ENCODE measurements at places on chromosomes 13 and 19.

DNA sequence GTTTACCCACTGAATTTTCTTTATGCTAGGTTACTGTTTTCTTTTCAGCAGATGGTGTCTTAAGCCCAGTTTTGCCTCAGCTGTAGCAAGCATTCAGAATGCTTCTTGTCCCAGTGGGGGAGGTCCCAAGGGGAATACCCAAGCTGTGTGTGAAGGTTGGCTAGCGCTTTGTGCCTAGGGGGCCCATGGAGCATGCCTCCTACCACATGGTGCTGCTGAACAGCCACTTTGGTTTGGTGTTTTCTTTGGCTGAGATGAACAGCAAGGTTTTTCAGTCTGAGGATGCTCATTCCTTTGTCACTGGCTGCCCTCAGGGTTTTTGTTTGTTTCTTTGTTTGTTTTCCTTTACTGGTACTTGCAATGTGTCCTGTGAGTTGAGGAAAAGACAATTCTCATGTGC, 99.0 kb downstream of the PCDH20 start:
- no peak for DNase-seq

DNA sequence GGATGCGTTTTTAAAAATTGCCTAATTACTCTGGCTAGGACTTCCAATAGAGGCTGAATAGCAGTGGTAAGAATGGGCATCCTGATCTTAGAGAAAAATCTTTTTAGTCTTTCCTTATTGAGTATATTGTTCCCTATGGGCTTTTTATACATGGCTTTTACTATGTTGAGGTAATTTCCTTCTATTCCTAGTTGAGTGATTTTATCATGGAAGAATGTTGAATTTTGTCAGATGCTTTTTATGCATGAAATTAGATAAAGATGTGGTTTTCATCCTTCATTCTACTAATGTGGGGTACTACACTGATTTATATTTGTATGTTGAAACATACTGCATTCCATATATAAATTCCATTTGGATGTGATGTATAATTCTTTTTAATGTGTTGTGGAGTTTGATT, 2673.8 kb downstream of the PCDH9 start:
- no peak for DNase-seq

DNA sequence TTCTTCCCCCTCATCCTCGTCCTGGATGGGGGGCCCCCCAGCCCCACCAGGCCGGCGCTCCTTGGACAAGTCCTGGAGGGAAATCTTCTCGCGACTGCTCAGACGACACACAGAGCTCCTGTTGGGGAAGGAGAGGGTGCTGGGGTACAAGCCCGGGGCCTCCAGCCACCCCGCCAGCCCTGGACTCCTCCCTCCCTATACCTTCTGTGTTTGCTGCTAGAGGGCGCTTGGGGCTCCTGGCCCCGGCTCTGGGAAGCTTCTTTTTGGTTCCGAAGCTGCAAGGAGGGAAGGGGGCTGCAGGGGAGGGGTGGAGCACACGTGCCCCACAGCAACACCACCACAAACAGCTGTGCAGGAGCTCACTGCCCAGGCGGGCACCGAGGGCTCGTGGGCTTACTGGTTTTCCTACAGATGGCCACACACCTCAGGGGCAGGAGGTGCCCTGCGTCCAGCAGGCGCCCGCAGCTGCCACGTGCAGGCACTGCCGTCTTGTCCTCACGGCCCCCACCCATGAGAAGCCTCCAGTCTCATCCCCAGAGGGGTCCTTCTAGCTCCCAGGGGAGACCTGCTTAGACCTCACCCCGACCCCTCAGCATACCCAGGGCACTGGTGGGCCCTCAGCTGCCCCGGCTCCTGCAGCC, 20.5 kb downstream of the EPS8L1 start:
- DNase-seq, result no peak

DNA sequence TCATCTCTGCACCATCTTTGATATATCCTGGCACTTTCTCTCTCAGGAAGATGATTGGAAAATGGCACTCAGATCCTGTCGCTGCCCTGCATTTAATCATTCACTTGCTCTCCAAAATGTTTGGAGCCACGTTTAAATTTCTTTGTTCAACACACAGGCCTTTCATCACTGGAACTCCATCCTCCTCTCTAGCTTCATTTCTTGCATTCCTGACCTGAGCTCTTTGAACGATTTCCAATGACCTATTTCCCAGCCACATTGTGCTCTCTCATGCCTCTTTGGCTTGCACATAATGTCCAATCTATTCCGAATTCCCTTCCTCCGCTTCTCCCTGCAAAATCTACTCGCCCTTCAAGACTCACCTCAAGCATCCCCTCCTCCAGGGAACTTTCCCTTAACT, 287.4 kb upstream of the NBEA start:
- no peak for DNase-seq

GRCh38 chr13:27921961-27922882, 2.4 kb downstream of the PDX1 start:
- DNase-seq, result no peak

DNA sequence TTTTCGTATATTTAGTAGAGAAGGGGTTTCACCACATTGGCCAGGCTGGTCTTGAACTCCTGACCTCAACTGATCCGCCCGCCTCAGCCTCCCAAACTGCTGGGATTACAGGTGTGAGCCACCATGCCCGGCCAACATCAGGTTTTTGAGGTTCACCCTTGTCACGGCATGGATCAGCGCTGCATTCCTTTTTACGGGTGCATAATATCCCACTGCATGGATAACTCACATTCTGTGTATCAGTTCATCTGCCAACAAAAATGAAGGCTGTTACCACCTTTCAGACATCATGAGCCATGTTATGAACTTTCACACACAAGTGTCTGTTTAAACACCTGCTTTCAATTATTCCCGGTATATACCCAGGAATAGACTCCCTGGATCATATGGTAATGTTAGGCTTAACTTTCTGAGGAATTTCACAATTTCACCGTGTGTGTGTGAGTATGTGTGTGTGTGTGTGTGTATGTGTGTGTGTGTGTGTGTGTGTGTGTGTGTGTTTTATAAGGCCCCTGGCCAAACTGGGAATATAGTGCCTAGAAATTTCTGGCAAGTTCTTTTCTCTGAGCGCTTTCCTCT, 52.2 kb downstream of the AP1M1 start:
- no peak for DNase-seq

GRCh38 chr13:99018418-99019180, 40.7 kb upstream of the DOCK9 start:
- DNase-seq, result no peak

- no peak for DNase-seq
These were observed 1.0 kb upstream of the CREB3L3 start for GRCh38 chr19:4152241-4152998.

DNA sequence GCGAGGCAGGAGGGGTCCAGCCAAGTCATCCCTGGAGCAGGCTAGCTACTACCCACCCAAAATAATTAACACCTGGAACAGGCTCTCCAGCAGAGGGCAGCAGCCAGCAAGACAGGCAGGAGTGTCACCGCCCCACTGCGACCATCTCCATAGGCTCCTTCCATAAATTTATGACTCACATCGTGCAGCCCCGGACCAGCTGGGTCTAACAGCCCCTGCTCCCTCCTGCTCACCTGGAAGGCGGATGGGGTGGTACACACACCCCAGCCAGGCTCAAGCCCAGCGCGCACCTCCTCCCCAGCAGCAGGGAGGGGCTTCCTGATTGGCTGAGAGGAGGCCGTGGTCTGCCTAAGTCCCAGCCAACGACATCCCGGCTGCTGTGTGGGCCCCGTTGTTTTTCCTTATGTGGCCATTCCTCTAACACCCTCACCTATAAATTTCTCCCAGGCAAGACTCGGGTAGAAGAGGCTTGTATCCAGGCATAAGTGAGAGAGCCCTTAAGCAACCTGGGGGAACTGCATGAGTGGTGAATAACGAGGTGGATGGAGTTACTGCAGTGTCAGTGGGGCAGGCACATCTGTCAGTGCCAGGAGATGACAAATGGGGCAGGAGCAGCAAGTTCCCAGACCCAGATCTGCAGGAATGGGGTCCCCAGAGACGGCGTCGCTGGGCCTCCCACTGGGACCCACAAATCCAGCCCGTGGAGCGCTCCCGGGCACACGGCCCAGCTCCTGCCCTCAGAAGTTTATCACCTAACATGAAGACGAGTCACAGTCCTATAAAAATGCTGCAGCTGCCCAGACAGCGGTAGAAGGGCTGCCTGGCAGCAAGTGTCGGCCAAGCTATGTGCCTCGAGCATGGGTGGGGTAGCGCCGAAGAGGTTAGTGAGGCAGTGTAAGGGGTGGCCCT, 43.1 kb downstream of the CEBPG start:
- no peak for DNase-seq

- DNase-seq, result no peak
These were observed 403.3 kb downstream of the COG6 start for GRCh38 chr13:40058757-40059236.

DNA sequence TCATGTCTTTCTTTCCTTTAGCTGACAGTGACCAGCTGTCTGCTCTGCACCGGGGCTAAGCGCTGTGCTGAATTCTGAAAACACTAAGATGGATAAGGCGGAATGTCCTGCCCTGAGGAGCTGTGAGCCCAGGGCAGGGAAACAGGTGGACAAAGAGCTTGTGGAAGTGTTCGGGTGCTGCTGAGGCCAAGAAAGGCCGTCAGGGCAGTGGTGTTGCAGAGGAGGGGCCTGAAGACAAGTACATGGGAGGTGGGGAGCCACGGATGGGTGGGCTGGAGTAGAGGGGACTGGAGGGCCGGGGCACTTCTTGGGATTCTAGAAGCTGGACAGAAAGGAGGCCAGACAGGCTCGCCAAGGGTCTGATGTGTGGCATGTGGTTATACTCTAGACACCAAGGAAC, 66.2 kb upstream of the GPR183 start:
- no peak for DNase-seq

DNA sequence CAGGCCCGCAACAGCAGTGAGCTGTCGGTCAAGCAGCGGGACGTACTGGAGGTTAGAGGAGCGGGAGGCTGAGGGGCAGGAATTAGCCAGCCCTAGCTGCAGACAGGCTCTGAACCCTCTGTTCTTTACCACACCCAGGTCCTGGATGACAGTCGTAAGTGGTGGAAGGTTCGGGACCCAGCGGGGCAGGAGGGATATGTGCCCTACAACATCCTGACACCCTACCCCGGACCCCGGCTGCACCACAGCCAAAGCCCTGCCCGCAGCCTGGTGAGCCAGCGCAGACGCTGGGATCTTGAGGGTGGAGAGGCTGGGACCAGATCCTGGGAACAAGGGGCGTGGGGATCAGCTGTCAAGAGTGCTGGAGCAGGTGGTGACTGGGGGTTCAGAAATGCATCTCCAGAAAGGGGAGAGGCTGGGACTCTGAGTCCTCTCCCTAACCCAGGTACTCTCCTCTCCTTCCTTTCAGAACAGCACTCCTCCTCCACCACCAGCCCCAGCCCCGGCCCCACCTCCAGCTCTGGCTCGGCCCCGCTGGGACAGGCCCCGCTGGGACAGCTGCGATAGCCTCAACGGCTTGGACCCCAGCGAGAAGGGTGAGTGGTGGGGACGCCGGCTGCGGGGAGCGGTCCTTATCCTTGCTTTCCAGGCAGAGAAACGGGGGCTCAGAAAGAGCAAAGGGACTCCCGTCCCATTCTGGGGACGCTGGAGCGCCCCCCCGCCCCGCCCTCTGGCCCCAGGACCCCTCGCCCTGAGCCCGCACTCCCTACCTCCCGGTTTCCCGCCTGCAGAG, 10.4 kb downstream of the EPS8L1 start:
- DNase-seq, result peak; percentile 74

- DNase-seq, result no peak
These were observed 145.8 kb upstream of the SOX1 start for GRCh38 chr13:111920932-111921705.

GRCh38 chr19:2424686-2425621, 2.4 kb downstream of the TIMM13 start:
- no peak for DNase-seq

- no peak for DNase-seq
These were observed 60.1 kb downstream of the HSPH1 start for GRCh38 chr13:31101472-31102170.

- DNase-seq, result no peak
These were observed 31.5 kb downstream of the CCDC8 start for GRCh38 chr19:46381756-46382345.

- DNase-seq, result no peak
These were observed 12.9 kb downstream of the SYT3 start for GRCh38 chr19:50626795-50627194.

GRCh38 chr13:34696296-34696695, 245.8 kb upstream of the NBEA start:
- DNase-seq, result no peak

DNA sequence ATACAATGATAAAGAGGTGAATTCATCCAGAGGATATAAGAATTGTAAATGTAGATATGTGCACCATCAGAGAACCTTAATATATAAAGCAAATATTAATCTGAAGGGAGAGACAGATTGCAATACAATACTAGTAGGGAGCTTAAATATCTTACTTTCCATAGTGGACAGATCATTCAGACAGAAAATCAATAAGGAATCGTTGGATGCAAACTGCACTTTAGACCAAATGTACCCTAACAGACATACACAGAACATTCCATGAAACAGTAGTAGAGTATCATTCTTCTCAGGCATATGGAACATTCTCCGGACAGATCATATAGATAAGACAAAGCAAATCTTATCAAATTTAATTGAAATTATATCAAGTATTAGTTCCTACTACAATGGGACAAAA, 35.0 kb upstream of the ZNF766 start:
- no peak for DNase-seq

- DNase-seq, result no peak
These were observed 977.6 kb downstream of the SLITRK5 start for GRCh38 chr13:88648598-88649373.

- peak; percentile 65 for DNase-seq
These were observed 46.0 kb downstream of the C13orf46 start for GRCh38 chr13:113927661-113928581.

GRCh38 chr19:20276011-20276731, 109.2 kb downstream of the ZNF486 start:
- DNase-seq, result no peak

GRCh38 chr19:9729162-9729561, 39.4 kb downstream of the ZNF846 start:
- no peak for DNase-seq

DNA sequence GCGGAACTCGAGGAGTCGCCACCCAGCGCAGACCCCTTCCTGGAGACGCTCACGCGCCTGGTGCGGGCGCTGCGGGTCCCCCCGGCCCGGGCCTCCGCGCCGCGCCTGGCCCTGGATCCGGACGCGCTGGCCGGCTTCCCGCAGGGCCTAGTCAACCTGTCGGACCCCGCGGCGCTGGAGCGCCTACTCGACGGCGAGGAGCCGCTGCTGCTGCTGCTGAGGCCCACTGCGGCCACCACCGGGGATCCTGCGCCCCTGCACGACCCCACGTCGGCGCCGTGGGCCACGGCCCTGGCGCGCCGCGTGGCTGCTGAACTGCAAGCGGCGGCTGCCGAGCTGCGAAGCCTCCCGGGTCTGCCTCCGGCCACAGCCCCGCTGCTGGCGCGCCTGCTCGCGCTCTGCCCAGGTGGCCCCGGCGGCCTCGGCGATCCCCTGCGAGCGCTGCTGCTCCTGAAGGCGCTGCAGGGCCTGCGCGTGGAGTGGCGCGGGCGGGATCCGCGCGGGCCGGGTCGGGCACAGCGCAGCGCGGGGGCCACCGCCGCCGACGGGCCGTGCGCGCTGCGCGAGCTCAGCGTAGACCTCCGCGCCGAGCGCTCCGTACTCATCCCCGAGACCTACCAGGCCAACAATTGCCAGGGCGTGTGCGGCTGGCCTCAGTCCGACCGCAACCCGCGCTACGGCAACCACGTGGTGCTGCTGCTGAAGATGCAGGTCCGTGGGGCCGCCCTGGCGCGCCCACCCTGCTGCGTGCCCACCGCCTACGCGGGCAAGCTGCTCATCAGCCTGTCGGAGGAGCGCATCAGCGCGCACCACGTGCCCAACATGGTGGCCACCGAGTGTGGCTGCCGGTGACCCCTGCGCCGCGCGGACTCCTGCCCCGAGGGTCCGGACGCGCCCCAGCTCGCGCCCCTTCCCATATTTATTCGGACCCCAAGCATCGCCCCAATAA, 2.3 kb downstream of the AMH start:
- no peak for DNase-seq

GRCh38 chr13:72839831-72840426, 58.0 kb downstream of the PIBF1 start:
- DNase-seq, result no peak

Data from aorta (tissue), 5 donors.